Right lobe of liver (tissue), 6 donors: ENCODE measurements at places on chromosomes 12 and 14.

DNA sequence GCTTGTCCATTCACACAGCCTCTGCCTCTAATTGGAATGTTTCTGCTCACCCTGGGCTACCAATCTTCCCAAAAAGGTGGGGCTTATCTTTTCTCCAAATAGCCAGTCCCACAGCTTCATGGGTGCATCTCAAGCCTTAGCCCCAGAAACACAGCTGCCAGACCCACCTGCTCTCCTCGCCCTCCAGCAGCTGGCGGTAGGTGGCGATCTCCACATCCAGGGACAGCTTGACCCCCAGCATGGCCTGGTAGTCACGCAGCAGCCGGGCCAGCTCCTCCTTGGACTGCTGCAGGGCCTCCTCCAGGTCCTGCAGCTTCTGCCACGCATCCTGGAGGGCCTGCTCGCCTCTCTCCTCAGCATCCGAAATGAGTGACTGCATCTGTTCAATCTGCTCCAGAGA lies 11.1 kb downstream of the KRT77 start:
- no peak for DNase-seq

GRCh38 chr12:102917026-102917787 lies at the start of gene PAH:
Gene PAH (minus strand): TSS chr12:102917244. CDS start chr12:102917130, 114 bp downstream.
- DNase-seq: peak; percentile 98

- DNase-seq: no peak
These were observed 48.0 kb downstream of the WNK1 start for GRCh38 chr12:800401-800800.

DNA sequence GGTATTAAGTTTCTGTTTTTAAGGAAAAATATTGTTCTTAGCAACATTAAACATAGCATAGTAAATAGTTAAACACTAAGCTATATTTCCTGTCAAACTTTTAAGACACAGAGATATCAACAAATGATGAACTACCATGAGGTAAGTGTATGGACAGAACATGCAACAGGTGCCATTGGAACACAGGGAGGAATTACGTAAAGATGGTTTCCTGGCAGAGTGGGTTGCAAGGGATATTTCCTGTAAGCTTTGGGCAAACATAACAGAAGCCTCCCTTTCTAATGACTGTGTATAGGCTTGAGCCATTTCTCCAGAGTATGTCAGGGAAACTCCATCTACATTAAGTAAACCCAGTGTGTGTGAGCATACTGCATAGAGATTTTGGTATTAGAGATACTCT lies 31.7 kb upstream of the HELB start:
- DNase-seq: no peak

DNA sequence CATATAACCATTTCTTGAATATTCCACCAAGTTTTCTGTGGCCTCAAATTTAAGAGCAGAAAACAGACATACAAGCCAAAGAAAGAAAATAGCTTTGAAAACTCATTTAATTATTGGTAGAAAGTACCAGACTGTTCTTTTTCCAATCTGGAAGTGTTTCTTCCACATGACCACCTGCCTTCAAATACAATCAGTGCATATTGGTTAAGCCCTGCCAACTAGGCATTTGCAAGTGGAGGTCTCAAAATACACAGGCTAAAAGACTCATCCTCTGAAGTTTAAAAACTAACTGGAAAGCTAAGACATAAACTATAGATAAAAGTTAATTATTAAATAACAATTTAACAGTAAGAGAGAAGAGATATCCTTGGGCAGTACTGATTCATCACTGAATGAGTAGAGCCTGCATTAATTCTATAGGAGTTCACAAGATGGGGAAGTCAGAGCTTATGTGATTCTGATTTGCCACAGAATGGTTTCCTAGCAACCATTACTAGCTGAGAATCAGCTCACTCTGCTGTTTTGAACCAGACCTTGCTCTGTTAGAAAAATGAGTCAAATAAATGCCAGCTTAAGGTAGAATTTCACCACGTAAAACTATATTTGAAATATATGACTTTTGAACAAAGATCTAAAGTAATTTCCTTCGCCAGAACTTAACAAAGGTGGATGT lies 433.8 kb downstream of the FUT8 start:
- DNase-seq: no peak

DNA sequence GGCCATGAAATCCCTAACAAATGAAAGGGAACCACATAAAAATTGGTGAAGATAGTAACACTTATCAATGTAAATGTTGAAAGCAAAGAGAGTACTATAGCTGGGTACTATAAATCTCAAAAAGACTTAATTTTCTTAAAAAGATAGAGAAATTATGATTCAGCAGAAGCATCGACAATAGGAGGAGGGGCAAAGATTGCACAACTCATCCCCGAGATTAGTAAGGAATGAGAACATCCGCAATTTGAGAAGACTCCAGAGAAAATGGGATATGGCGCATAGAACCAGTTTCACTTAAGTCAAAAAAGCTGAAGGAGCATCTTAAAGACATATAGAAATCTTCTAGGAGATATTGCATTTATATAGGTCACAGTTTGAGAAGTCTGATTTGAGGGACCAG lies 220.2 kb upstream of the SLC16A7 start:
- DNase-seq: no peak

DNA sequence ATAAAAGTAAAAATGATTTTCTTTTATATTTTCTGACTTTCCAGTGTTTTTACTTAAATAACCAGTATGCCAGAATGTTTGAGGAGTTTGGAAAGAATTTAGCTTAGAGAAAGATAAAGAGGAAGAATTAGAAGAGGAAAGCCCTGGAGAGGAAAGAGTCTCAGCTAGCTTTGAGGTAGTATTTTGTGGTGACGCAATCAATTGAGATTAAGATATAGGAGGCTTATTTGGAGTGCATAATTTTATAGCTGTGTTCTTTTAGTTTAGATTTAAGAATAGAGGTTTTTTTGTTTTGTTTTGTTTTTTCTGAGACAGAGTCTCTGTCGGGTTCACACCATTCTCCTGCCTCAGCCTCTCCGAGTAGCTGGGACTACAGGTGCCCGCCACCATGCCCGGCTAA lies 18.1 kb downstream of the CLEC2B start:
- no peak for DNase-seq

DNA sequence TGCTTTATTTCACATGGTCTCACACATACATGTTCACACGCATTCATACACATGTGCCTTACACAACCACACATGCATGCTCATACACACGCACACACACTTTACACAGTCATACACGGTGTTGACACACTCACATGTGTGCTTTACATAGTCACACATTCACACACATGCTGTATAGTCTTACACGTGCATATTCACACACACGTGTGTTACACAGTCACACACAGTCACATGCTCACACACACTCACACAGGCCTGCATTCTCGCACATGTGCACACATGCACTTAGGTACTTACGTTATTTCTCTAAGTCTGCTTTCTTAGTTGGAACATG lies 18.0 kb upstream of the PLEKHG3 start:
- no peak for DNase-seq

GRCh38 chr12:57099047-57099714 lies 10.3 kb downstream of the NAB2 start:
- DNase-seq: no peak

- DNase-seq: peak; percentile 59
These were observed at the start of gene C12orf75 for GRCh38 chr12:105330283-105330930. Gene C12orf75 (plus strand): TSS chr12:105330691. CDS start chr12:105330892, 201 bp downstream.

- DNase-seq: no peak
These were observed 130.3 kb downstream of the NDUFA12 start for GRCh38 chr12:94872971-94873733.

DNA sequence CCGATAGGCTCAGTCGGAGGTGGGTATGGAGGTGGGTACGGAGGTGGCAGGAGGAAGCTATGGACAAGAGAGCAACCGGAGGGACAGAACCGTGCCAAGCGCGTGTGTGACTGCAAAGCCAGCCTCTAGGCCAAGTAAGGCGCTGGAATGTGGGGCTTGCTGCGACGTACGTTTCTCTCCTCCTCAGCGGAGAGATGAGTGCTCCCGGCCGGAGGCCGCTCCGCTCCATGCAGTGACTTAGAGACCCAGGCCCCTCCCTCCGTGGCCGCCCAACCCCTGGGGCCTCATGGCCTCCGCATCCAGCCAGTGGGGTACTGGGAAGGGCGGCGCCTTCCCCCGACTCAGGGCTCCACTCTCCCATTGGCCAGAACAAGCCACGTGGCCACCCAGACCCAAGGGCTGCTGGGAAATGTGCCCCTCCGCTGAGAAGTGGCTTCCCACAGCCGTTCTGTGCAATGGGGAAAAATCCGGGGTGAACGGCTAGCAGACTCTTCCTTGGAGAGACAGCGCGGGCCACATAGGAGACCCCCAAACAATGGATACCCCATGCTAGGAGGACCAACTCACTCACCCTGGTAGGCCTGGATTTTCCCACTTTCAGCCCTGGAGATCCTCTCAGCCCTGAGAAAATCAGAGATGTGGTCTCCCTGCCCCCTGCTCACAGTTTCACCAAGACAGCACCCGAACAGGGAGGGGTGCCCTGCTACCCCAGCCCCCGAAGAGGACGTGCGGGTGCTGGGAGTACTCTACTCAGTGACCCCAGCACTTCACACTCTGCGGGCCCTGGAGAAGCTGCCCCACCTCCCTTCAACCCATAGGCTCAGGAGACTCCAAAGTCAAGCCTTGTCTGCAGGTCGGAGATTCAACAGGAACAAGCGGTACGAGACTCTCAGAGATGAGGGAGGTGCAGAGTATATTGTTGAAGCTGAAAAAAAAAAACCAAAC lies 66.7 kb downstream of the RIMBP2 start:
- DNase-seq: no peak

DNA sequence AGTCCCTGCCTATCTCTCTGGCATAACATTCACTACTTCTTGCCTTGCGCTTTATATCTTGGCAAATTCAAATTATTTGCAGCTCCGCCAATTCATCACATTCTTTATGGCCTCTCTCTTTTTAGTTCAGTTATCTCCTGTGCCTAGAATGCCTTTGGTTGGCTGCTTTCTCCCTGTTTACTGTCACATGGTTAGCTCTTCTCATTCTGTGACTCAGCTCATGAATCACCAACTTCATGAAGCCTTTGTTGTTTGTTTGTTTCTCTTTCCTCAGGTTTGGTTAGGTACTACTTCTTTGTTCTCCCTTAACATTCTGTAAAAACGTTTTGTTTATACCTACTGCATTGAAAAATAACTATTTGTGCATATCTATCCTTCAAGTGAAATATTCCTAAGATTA lies 376.5 kb upstream of the GARIN6 start:
- no peak for DNase-seq

DNA sequence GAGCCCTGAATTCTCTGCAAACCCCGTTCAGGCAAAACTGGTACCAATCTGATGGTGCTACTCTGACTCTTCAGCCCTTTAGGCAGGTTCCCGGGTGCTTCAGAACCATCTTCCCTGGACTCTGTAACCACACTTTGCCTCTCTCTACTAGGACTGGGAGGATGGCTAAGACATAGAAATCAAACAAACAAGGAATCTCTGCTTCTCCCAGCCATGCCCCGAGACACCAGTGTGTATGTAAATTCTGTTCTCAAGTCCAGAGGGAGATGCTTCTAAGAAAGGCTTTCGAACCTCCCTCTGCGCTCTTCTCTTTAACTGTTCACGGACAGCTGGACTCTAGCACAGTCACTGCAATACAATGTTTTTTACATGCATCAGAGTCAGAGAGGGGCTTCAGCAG lies 1.9 kb upstream of the KCNK10 start:
- DNase-seq: no peak

GRCh38 chr12:70828351-70828750 lies 92.2 kb downstream of the PTPRR start:
- DNase-seq: no peak

GRCh38 chr14:69945912-69946311 lies 66.7 kb downstream of the SMOC1 start:
- no peak for DNase-seq

DNA sequence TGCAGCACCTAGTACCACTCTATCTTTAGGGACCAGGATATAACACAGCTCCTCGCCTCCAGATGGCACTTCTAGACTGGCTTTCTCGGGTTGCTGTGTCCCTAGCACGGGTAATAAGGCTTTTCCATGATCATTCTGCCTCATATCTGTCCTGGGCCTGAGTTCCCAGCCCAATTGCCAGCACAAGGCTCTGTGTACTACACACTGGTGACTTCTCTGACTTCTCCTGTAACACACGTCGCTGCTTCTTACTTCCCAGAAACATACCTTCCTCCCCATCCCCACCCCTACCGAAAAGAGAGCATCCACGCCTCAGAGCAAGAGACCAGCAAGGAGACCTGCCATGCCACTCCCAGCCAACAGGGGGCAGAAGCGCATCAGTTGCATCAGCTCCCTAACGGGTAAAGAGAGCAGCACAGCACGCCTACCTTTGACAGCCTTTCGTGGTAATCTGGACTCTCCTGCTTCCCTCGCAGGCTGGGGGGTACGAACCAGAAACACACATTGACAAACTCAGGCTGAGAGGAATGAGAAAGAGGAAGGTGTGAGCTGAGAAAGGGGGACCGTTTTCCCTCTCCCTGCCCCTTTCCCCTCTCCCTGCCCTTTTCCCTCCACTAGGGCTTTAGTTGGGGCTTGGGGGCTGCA lies 21.2 kb upstream of the ZNF740 start:
- DNase-seq: peak; percentile 89

- no peak for DNase-seq
These were observed 52.4 kb downstream of the BRMS1L start for GRCh38 chr14:35878272-35879150.

DNA sequence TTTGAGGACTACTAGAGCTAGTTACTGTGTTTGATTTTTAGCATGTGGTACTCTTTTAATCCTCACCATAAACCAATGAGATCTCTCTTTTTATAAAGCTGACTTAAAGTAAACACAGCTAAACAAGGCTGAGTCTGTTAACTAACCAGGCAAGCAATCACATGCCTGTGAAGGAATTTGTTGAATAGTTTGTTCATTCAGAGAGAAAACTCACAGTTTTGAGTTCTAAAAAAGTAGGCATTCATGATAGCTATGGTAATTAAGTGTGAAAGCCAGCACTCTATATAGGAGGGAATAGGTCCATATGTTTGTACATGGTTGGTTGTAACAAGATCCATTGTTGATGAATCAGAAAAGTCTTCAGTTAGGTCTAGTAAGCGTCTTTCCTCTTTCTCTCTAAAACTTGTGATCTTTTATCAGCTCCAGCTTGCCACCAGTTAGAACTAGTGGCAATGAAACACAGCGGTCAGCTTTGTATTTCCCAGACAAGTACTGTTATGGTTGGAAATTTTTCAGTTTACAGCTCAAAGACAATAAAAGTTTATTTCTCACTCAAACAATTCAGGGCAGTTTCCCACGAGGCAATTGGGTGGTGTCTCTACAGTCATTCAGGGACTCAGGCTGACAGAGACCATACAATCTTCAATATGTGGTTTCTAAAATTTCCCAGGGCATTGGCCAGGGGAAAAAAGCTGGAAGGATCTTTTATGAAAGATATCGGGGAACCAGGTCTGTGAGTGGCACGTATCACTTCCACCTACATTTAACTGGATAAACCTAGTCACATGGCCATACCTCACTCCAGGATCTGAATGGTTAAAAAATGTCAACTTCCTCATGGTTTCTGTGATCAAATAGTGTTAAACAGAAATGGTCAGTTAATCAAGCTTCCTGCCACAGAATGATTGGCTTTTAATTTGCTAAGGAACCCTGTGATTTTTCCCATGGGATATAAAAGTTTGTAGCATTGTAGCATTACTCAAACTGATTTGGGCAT lies 203.1 kb downstream of the KIF21A start:
- DNase-seq: no peak

DNA sequence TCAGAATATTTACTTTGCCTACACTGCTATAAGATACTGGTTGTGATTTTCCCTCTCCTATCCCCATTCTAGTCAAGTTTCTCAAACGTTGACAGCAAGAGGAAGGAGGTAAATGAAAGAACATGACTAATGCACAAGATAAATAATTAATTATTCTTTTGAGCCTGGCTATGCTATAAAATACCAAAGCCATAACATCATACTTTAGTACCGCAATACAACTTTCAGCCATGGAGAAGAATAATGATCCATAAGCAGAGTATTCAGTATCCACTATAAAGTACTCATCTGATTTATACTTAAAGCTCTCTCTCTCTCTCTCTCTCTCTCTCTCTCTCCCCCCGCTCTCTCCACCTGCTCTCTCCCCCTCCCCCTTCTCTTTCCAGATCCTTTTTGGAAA lies 41.3 kb downstream of the TDG start:
- DNase-seq: no peak
